Mammary epithelial cell (primary cell): ENCODE measurements at places on chromosomes 1 and 21.

GRCh38 chr21:36994501-36995158 lies 11.9 kb upstream of the RIPPLY3 start:
- DNase-seq = no peak

DNA sequence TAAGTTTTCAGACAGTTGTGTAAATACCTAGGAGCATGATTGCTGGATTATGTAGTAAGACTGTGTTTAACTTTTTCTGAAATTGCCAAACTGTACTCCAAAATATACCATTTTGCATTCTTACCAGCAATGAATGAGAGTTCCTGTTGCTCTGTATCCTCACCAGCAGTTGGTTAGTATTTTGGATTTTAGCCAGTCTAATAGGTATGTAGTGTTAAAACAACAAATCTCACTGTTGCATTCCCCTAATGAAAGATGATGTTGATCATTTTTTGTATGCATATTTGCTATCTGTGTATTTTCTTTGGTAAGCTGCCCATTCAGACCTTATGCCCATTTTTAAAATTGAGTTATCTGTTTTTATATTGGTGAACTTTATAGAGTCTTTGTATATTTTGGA lies 89.9 kb downstream of the RASAL2 start:
- DNase-seq = no peak

- peak; percentile 8 for DNase-seq
These were observed 835 bp downstream of the UHMK1 start for GRCh38 chr1:162498496-162498810.

- no peak for DNase-seq
These were observed 39.9 kb downstream of the GTF2B start for GRCh38 chr1:88851303-88852063.

GRCh38 chr1:185663771-185664296 lies 70.4 kb upstream of the HMCN1 start:
- DNase-seq = no peak

DNA sequence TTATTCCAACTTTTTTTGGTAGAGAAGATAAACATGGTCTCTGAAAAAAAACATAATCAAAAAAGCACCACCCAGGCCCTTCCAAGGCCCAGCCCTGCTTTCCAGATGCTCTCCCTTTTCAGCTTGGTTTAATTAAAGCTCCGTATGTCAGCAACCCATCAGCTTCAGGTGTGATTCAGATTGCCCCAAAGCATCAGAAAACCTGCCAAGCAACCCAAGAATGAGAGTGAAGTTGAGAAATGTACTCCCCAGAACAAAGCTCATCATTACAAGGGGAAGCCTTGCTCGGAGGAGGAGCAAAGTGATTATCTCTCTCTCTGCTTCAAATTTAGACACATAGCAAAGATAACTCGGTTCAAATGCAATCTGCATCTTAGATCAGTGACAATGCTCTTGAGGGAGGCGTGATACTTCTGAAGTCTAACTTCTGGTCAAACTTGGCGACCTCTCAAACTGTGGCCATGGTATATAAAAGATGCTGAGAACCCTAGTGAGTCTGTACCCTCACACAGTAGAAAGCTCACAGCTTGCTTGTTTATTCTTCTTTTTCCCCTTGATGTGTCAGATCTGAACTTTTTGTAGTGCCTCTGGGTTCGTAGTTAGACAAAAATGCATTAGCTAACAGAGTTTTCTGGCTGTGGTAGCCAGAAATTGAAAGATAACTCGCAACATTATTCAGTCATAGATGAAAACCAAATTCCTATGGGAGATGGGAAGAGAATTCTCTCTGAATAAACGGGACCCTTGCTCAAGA lies 63.3 kb upstream of the ZC3H11B start:
- no peak for DNase-seq

DNA sequence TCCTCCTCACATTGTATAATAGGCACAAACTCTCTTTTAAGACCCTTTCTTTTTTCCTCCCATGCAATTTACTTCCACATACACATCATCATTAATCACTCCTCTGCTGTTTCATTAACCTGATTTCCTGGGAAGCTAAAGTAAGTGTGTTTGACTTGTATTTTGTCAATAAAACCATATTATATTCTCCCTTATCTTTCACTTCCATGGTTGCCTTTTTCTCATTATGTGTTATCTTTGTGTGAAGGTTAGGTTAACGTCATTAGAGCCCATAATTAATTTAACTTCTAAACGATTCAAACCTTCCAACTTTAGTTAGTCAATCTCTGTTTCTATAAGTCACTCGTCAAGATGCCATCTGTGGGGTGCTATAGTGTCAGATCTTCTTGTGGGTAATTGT lies 313.0 kb downstream of the PAPPA2 start:
- DNase-seq = no peak

GRCh38 chr21:44897326-44898010 lies 23.2 kb downstream of the ITGB2 start:
- no peak for DNase-seq

DNA sequence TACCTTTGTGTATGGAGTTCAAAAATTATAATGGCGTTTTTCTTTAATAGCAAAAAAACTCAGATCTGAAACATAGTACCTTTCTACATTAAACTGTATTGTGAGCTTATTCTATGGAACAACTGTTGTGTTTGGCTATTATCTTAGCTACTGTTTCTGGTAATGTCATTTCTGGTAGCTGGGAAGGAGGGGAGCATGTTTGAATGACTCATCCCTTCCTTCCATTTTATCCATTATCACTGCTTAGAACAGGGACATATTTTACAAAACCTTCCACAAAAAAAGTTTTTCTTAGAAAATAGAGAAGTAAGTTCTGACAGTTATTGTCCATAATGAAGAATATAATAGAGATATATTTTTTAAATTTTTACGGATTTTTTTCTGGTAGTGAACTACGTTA lies 128.3 kb downstream of the NRDC start:
- DNase-seq = no peak

DNA sequence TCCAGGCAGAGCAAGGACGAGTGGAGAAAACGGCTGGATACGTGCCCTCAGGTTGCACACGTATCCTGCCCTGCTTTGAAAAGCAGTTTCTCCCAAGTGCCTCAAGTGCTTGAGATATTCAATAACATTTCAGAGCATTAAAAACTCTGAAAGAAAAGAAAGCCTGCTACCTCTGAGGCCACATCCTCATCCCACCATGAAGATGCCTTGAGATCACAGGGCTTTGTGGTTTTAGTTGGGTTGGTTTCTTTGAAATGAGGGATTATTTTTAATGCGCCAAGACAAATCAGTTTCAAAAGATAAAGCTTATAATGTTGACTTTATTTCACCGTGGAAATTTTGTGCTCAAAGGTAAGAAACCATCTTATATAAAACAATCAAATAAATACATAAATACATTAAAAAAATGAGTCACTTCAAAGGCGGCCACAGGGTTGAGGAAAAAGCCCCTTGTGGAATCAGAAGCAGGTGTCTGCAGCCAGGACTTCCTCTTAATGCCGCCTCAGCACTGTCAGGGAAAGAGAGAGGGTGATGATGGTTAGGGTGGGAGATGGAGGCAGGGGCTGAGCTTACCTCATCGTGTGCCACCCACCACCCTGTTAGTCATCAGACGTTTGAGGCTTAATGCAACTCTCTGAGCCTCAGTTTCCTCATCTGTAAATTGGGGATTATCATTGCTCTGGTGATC lies 1.4 kb downstream of the NPPB start:
- DNase-seq = no peak

DNA sequence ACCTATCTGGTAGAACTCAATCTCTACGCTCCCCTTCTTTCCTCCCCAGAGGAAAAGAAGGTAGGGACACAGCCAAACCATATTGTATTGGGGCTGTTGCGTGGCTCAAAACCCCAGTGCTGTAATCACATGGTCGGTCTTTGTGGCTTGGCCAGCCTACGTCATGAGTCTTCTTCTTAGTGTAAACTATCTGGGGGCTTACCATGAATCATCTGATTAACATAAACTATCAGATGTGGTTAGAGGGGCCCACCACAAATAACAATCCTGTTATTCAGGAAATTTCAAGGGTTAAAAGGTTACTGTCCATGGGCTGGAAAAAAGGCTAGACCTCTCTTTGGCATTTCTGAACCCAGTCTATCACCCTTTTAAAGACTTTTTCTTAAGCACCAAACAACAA lies 49.5 kb upstream of the GPR52 start:
- no peak for DNase-seq

DNA sequence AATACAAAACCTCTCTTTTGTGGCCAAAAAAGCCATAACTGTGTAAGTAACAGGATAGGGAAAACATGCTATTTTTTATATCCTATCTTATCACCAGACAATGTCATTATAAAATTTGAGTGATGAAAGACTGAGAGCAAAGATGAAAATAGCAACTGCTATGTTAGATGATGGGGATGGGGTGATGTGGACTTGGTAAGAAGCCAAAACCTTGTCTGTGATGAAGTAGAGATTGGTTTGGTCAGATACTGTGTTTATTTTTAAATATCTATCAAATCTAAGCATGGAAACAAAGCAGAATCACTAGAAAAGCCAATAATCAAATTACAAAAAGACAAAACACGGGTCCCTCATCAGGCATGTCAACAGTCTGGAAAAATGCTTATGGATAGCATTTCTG lies 631.1 kb upstream of the NR5A2 start:
- DNase-seq = no peak

DNA sequence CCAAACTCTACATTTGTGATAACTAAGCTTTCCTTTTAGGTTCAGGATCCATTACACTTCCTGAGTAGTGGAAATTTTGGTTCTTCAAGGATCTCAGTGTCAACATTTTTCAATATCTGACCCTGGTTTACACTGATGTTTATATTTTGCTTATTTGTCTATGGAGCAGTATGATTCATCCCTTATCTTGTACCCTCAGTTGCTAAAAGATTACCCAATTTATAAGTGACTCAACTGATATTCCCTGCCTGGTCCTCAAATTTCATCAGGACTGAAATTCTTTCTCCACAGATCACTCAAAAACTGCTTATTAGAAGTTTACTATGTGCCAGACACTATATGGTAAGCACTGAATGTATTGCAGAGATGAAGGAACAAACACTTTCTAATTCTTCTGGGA lies 139.1 kb upstream of the CHRM3 start:
- peak; percentile 4 for DNase-seq

DNA sequence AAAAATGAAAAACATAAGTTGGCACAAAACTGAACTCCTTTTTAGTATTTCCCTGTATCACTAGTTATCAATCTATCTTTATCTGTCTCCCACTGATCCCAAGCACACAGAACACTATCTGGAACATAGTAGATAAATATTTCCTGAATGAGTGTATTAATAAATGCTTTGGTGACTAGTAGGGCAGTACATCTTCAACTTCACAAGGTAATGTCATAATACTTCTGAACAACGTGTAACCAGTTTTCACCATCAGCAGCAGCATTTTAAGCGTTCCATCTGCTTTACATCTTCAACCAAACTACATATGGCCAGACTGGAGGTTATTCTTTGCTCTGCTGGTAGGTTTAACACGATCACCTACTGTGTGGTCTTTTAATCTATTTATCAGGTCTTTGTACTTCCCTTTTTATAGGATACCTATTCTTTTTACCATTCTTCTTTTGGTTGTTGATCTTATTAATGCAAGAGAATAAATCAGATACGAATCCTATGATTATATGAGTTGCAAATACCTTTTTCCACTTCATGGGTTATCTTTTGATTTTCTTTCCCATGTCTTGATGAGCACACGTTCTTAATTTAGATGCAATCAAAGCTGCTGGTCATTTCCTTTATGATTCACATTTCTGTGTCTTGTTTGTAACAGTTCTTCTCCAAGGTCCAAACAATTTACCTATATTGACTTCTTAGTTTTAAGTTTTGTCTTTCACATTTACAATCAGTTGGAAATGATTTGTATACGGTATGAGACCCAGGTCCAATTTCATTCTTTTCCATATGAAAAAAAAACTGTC lies 16.3 kb downstream of the GPBP1L1 start:
- DNase-seq = peak; percentile 14

DNA sequence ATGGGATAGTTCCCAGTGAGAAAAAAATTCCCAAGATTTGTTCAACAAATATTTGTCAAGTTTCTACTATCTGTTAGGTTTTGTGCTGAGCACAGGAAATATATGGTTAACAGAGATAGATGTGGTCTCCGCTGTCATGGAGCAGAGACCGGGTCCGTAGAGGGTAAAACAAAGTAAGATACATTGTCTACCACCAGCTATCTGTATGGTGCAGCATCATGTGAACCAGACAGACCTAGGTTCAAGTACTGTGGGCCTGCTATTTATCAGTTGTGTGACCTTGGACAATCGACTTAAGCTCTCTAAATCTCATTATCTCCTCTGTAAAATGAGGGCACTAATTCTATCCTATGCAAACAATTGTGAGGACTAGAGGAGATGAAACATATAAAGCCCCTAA lies 109.8 kb downstream of the DUSP10 start:
- DNase-seq = no peak

DNA sequence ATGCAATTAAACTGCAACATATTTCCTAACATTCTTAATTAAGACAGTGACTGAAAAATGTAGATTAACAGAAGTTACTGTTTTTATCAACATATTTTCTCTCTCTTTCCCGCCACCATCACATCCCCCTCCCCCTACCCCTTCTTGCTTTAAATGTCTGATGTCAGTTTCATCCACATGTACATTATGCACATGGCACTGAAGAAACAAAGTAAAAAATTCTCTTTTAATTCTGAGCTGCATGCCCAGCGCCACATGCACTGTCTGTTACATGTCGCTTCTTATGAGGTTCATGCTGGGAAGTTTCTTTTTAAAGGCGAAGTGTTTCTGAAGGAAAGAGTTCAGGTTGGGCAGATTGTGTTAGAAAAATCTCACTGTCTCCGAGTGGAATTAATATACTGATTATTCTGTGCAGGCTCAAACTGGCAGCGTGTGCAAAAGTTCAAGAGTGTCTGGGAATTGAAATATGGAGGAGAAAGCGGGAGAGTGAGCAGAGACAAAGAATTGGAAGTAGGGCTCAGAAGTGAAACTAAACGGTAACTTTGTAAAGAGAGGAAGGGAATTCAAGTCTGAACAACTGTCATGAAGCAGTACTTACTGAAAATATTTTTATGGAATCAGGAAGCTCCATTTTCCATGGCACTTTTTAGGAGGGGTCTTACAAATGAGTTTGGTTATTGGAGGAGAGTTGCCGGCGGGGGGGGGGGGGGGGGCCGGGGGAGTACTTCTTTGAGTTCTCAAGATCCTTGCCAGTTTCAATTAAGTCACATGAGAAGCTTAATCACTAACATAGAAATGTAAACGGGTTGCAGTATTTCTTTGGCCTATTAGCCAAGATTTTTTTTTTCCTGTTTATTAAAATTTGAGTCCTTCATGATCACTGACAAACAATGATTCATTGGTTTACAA lies 217.6 kb downstream of the SDCCAG8 start:
- no peak for DNase-seq

GRCh38 chr21:42666023-42666747 lies 12.8 kb downstream of the PDE9A start:
- DNase-seq = no peak
